ENCODE measurements at places on chromosomes 7 and 10. TPM values are rescaled to one million over a fixed set of nuclear protein-coding genes. Genes with fewer than 3 reads are reported as not detected.

DNA sequence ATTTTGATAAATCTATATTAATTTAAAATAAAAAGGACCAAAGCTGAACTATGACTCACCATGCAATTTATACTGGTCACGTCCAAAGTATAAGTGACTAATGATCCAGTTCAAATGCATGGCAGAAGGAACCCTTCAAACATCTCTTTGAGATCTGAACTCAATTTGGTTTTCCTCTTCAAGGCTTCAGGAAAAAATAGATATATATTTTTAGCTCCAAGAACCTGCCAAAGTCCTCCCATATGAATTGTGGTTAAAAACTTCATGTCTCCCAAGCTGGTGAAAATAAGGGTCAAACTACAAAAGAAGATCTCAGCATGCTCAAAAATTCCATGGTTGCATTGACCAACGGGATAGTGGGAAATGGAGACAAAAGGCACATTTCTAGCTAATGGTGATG lies 34.6 kb upstream of the PDE1C start:
- no peaks in the 10 kb centered on the region for H3K27me3 ChIP-seq
- DNase-seq, result no peak
- H3K27ac ChIP-seq, result no peak overlapping the region
- no peak overlapping the region for H3K4me3 ChIP-seq
- H3K4me1 ChIP-seq, result no peaks in the 10 kb centered on the region

Gene VGF
- total RNA-seq, result not detected

Gene PLPP4
- not detected for total RNA-seq

Gene RAPGEF5
- 14.3 TPM for total RNA-seq

Gene FRAT1
- total RNA-seq, result 4.9 TPM
